ENCODE measurements at places on chromosomes 13 and 19.

DNA sequence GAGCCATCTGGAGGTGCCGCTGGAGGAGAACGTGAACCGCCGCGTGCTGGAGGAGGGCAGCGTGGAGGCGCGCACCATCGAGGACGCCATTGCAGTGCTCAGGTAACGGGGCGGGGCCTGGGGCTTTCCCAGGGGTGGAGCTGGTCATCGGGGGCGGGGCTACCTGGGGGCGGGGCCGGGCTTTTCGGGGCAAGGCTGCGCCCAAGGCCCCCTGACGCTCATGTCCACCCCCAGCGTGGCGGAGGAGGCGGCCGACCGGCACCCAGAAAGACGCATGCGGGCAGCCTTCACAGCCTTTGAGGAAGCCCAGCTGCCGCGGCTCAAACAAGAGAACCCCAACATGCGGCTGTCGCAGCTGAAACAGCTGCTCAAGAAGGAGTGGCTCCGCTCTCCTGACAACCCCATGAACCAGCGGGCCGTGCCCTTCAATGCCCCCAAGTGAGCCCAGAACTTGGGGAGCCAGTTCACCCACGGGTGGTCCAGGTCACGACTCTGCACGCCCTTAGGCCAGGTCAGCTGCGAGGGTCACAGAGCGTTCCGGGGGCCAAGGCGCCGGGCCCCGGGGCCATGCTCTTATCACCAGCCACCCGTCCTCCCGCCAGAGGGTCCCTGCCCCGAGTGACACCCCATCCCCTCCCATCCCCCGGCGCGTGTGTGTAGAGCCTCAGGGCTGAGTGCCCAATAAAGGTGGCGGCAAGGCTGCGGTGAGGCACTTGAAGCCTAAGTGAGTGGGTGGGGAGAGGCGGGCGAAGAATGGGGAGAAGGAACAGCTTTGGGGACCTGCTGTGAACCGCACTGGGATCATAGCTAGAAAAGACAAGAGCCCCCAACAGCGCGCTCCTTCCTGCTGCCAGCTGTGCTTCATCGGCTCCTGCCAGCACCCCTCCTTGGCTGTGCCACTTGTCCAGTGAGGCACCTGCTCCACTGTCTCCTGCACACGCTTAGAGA lies 10.7 kb downstream of the CCDC124 start:
- no peak for DNase-seq

DNA sequence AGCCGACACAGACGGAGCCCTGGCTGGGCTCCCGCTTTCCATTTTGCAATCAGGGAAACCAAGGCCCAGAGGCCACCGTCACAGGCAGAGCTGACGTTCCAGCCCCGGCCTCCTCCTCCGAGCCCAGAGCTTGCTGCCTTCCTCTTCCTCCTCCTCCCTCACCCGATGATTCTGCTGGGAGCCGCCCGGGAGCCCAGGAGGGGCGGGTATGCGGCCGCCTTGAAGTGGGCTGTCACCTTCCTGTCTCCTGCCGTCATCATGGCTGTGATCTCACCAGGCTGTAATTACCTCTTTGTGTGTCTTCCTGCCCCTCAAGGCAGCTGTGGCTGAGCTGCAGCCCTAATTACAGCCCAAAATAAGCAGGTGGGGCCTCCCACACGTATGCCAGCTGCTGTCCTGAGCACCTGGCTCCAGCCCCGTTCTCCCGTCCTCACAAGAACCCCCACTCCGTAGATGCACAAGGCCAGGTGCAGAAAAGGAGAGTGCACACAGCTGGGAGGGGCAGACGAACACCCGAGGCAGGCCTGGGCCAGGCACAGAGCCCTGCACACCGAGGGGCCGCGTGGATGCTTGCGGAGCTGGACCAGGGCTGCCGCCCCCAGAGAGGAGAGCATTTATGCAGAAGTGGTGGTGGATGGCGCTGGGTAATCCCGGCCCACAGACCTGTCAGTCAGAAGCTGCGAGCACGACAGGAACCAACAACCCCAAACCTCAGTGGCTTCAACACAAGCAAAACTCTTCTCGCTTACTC lies 4.0 kb downstream of the TPGS1 start:
- DNase-seq = no peak

GRCh38 chr13:36445891-36446351 lies 13.6 kb downstream of the CCNA1 start:
- no peak for DNase-seq

DNA sequence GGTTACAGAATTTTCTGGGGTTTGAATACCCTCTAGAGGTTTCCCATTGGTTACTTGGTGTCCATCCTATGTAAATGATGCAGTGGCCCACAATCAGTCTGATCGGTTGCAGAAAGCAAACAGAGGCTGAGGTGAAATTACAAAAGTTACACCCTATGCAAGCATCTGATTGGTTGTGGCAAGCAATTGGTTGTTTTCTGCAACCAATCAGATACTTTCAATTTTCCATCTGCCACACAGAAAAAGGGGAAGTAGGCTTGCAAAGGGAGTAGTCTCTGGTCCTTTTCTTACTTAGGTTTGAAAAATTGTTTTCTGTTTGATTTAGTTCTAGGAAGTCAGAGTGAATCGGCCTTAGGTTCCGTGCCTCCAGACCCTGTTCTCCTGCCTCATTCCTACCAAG lies 93.1 kb downstream of the WTIP start:
- DNase-seq = no peak

GRCh38 chr19:36141039-36141927 lies 1.4 kb downstream of the CAPNS1 start:
- DNase-seq = peak; percentile 93

- DNase-seq = peak; percentile 66
Observed at GRCh38 chr19:19185853-19186740, 5.9 kb downstream of the BORCS8 start.
